Smooth muscle cell of bladder (primary cell): ENCODE measurements at places on chromosomes 6 and 20. TPM values are rescaled to one million over a fixed set of nuclear protein-coding genes. Genes with fewer than 3 reads are reported as not detected.

SEL1L2 gene
- total RNA-seq = not detected in 2 replicates

TENT5A gene
- total RNA-seq = 47.5 and 125 TPM in 2 replicates

PPP1R14C gene
- total RNA-seq = 0.28 and 0.65 TPM in 2 replicates

STMND1 gene
- not detected in 2 replicates for total RNA-seq

CBLN4 gene
- not detected in 2 replicates for total RNA-seq

NRSN1 gene
- total RNA-seq = not detected in 2 replicates

VGLL2 gene
- not detected in 2 replicates for total RNA-seq

NCOA7 gene
- total RNA-seq = 78.8 and 87.9 TPM in 2 replicates

IRAK1BP1 gene
- 2.5 and 3.7 TPM in 2 replicates for total RNA-seq

EYA2 gene
- 0.14 and 0.65 TPM in 2 replicates for total RNA-seq

SPEF1 gene
- total RNA-seq = 0.14 and 0.28 TPM in 2 replicates

PRSS35 gene
- total RNA-seq = 6.1 and 9.7 TPM in 2 replicates

TMEM151B gene
- total RNA-seq = not detected in 2 replicates

SLC32A1 gene
- not detected in 2 replicates for total RNA-seq

ACTL10 gene
- 1.3 and 1.9 TPM in 2 replicates for total RNA-seq

FAM217A gene
- not detected in 2 replicates for total RNA-seq

MCHR2 gene
- total RNA-seq = not detected in 2 replicates

CLVS2 gene
- under 0.01 TPM in 2 replicates for total RNA-seq

TP53TG5 gene
- total RNA-seq = under 0.01 TPM in 1 of 2 replicates, not detected in the other

TTLL9 gene
- under 0.01 and 0.09 TPM in 2 replicates for total RNA-seq

ID4 gene
- 8.0 and 10.2 TPM in 2 replicates for total RNA-seq

MYLK2 gene
- under 0.01 TPM in 1 of 2 replicates, not detected in the other for total RNA-seq
